NCI-H1417 (cell line): ENCODE measurements at places on chromosomes 3 and 15.

DNA sequence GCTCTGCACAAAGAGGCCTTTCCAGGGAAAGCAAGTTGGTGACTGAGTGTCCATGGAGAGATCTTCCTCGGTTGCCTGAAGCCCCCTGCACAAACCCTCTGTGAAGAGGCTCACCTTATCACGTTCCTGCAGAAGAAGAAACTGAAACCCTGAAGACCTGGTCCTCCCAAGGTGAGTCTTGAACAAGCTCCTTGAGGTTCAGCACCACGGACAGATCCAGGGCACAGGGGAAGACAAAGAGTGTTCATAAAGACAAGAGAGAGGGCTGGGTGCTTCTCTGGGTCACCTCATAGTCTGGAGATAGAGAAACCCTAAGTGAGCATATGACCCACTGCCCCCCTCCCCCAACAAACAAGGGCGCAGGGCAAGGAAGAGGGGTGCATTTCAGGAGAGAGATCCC, 21.7 kb upstream of the TBC1D21 start:
- no peak for DNase-seq

DNA sequence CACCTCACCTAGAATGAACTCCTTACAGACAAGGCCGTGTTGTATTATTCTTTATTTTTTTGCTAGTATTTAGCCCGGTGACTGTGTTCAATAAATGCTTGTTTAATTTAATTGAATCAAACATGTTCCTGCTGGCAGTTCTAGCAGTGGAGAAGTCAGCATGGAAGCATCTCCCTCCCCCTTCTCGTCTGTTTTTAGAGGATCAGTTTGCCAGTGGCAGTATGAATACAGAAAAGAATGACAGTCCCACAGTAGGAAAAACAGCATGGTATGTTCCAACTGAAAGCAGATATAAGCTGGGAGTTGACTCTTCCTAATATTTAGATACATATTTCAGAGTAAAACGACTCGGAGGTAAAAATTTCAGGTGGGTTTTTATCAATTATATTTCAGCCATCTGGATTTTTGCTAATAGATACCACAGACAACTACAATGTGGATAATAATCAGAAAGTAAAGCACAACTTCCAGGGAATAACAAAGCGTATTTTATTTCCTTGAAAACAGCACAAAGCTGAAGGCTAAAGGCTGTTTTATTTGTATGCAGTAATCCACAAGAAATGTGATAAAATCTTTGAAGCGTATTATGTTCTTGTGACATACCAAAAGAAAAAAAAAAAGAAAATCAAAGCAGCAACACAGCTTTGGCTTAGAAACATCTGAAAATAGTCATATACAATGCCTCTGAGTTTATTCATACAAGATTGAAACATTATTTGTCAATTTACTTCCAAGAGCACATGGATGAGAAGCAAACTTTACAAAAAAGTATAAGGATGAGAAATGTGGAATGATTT, 244.5 kb upstream of the KCNMB2 start:
- DNase-seq, result no peak

GRCh38 chr3:158403013-158403412, 168.0 kb upstream of the MLF1 start:
- no peak for DNase-seq

GRCh38 chr3:139476348-139476747, at the start of gene RBP2:
TSS of gene RBP2 (minus strand) at chr3:139476516. CDS start at chr3:139476459, 57 bp downstream.
- no peak for DNase-seq

DNA sequence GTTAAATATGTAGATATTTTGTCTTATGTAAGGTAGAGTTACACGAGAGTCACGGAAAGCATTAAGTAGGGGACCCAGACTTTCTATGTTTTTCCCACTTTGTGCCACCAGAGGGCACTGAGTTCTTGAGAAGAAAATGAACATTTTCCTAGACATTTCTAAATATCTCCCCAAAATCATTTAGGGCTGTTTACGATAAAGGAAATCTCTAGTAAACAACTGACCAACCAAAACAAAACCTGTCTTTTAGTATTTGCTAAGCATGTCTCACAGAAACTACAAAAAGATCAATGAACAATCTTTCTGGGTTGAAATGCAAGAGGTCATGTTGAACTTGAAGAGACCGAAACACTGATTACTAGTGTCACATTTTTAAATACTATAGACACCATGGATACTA, 16.1 kb downstream of the POU1F1 start:
- peak; percentile 19 for DNase-seq

DNA sequence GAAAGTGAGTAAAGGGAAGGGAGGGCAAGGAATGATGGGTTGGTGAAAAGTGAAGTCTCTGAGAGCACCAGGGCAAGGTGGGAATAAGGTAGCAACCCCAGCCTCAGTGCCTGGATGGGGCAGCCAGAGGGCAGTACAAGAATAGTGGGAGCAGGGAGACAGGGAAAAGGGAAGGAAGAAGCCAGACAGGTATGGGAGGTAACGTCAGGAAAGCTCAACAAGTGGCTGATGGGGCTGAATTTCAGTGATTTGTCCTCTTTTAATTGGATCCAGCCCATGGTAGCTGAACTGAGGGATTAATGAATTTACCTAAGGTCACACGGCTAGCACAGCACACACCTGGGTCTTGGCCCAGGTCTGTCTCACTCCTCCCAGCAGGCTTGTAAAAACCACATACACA, 12.6 kb downstream of the RORA start:
- DNase-seq, result no peak

DNA sequence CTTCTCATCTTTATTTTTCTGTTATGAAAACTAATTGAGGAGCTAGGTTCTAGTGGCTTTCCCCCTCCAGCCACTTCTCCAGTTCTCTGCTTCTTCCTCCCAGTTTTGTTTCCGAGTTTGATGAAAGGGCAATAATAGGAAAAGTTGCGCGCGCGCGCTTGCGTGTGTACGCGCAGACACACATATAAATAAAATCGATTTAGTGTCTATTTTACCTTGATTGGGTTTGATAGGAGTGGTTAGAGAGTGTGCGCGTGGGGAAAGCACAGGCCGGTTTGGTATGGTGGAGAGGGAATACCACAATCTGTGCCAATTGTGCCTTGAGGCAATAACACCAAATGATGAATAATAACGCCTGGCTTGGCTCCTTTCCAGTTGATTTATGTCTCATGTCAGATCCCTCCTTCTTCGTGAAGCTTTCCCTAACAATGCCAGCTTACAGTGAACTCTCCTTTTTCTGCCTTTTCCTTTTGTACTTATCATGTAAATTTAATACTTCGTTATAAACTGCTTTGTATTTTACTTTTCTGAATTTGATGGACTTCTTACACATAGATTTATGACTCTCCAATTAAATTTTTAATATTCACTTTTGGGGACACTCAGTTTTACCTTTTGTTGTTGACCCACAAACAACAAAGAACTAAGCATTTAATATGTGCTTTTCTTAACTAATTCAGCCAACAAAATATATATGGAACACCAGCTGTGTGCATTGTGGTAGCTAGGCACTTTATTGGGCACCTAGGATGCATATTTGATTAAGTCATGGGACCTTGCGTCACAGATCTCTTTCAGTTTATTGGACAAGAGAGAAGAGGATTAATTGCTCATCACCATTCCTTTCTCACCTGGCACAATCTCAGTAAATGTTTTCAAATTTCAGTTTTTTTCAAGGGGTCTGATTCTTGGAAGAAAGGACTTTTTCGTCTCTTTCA, 1.7 kb downstream of the TIPARP start:
- DNase-seq, result peak; percentile 35

- no peak for DNase-seq
Observed at GRCh38 chr15:92733090-92733933, 77.7 kb upstream of the FAM174B start.

DNA sequence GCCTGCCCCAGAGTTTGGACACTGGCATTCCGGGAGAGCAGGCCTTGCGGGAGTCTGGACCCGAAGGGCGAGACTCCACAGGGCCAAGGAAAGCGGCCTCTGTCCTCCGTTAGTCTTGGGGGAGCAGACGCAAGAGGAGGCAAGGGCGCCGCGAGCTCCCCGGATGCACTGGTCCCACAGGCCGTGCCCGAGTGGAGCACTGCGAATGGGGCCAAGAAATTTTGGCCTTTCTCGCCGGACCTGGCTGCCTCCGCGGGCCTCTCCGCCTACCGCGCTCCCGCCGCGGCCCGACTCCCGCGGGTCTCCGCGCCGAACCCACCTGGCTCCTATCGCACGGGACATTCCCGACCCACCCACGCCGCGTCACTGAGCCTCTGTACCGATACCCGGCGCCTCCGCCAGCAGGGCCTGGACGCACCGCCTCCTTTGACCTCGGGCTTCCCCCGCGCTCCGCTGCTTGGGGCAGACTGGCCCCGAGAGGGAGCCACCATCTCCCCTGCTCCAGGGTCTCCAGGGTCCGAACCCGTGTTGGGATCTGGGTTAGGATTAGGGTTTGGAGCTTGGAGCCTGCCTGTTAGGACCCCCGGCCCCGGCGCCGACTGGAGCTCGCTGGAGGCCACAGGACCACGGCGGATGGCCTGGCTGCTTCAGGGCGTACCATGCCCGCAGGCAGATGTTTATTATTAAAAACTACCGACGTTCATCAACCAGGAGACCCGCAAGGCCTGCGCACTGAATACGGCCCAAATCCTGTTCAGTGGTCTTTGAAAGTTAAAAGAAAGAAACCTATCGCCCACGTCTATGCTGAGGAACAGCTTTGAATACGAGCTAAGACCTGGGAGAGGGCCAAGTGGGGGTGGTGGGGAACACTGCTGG, 11.7 kb downstream of the SHOX2 start:
- DNase-seq, result no peak

DNA sequence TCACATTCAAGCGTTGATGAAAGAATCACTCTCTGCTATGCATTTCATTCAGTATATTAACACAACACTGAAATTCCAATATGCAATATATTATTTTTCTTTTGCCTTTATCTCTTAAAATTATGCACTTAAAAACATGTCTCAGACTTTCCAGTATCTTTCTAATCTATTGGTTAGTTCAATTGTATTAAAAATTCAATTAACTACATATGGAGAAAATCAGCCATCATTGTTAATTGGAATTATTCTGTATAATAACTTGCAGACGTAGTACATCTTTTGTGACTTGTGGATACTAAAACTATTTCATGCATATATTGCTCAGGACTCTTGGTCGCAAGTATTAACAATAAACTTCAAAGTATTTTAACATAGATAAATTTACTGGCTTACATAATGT, 715.6 kb downstream of the GRM7 start:
- DNase-seq, result no peak

GRCh38 chr15:66850078-66850991, 148.3 kb downstream of the SMAD6 start:
- no peak for DNase-seq

DNA sequence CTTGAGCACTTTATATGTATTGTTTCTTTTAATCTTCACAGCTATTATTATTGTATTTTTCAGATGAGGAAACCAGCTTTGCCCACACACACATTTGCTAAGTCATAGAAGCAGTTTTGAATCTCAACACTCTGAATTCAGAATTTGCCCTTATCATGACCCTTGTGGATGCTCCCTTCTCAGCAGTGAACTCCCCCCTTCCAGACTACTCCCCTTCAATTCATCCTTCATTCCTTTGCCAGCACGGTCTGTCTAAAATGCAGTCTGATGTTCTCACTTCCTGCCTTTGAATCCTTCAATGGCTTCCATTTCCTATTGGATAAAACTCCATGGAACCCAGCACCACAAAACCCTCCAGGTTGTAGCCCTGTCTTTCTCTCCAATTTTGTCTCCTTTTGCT, 52.5 kb upstream of the TSC22D2 start:
- no peak for DNase-seq

DNA sequence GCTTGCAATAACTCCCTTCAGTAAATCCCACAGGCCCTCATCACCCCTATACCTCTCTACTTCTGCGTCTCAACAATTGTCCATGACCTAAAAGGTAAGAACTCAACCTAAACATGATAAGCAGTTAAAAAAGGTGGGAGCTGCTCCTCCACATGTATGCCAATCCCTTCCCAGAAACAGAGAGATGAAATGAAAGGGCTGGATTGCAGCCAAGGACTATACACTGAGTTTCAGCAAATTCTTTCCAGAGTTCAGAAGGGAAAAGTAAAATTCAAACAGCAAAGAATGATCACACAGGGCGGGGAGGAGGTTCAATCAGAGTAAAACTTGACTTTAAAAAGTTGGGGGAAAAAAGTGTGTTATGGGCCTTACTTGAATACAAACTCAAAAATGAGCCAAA, 27.5 kb downstream of the PLOD2 start:
- DNase-seq, result no peak

- no peak for DNase-seq
Observed at GRCh38 chr15:23599053-23599452, 33.6 kb downstream of the MKRN3 start.

DNA sequence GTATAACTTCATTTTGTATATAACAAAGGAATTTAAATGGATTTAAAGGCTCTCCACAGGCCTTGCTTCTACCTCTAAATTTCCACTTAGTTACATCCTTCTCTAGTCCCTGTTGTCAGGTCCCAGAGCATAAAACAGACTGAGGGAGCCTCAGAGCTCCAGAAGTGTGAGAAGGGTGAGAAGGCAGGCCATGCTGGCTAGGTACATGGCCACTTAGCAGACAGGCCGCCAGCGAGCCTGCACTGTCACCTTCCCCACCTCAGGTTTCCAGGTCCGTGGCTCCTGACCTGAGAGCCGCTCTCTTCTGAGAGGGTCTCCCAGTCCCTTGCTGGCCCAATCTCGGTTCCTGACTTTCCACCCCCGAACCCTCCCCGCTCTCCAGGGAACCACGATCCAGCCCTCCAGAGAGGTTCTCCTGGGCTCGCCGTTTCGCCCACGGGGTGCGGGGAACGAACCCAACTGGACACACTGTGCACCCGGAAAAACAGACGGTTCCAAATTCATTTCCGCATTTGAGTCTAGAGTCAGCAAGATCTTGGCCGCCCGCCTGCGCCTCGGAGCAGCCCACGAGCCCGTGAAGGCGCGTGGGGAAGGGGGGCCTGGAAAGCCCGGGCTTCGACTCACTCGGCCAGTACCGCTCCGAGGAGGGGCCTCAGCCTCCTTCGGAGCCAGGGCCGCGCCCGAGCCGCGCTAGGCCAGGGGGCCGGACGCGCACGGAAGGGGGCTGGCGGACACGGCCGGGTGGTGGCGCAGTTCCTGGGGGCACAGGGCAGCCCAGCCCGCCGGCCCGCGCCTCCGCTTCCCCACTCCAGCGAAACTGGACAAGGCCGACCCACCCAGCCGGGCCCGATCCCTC, 16.7 kb upstream of the SOX2 start:
- DNase-seq, result no peak

DNA sequence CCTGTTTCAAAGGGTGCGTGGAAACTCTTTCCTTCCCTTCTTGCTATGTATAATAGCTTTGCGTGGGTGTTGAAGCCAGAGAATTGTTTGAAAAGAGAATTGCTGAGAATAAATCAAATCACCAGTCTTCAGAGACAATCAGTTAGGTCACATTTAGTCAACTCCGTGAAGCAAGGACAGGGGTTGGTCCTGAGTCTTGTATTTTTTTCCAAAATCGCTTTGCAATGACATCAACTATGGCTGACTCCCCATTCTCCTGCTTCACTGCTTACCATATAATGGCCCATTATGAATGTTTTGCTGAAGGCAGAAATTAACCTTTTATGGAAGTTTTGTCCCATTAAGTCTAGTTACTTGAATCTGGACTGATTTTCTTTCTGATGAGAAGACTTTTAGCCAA, 852.8 kb downstream of the AGBL1 start:
- DNase-seq, result no peak
